Peyer's patch (tissue), 4 donors: ENCODE measurements at places on chromosomes 4 and X.

GRCh38 chr4:169996379-169997240 is 29.6 kb downstream of the MFAP3L start:
- DNase-seq: no peak

- no peak for DNase-seq
These were observed 23.1 kb downstream of the SEL1L3 start for GRCh38 chr4:25839687-25840086.

DNA sequence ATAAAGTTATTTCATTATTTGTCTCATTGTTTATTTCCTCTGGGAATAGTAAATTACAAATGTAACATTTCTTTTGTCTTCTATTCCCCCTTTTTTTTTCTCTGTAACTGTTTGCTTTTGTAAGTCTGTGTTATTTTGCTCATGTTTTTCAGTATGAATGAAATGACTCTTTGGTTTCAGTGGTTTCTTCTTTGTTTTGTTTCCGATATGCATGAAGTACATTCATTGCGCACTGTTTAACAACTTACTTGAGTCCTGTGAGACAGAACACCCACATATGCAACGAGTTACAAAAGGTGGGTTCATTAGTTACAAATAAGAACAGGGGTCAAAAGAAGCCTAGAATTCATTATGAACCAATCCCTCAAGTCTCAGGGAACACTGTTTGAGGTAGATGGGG is 175.0 kb upstream of the UGT8 start:
- no peak for DNase-seq

DNA sequence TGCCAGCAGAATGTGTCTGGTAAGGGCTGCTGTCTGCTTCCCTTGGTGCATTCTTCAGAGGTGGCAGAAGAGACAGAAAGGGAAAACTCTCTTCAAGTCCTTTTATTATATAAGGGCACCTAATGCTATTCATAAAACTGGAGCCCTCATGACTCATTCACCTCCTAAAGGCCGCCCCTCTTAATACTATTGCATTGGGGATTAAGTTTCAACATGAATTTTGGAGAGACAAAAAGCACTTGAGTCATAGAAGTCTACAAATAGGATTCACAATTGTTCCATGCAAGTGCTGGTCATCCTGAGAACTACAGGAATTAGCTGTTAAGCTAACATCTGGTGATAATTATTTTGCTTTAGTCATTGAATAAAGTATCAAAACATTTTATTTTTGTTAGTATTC is 349.5 kb downstream of the HS3ST1 start:
- DNase-seq: no peak

GRCh38 chr4:112775801-112776200 is 138.9 kb downstream of the LARP7 start:
- no peak for DNase-seq

- DNase-seq: no peak
These were observed 1.7 kb downstream of the HNRNPDL start for GRCh38 chr4:82428526-82428968.

- no peak for DNase-seq
These were observed 63.2 kb downstream of the BANK1 start for GRCh38 chr4:101853691-101854090.

GRCh38 chr4:158316264-158316663 is 106.0 kb downstream of the TMEM144 start:
- DNase-seq: no peak

- peak; percentile 62 for DNase-seq
These were observed at the start of gene NKX6-1 for GRCh38 chr4:84498935-84499623. NKX6-1 (minus strand) TSS chr4:84499292; CDS start chr4:84498228, 1,064 bp downstream.

DNA sequence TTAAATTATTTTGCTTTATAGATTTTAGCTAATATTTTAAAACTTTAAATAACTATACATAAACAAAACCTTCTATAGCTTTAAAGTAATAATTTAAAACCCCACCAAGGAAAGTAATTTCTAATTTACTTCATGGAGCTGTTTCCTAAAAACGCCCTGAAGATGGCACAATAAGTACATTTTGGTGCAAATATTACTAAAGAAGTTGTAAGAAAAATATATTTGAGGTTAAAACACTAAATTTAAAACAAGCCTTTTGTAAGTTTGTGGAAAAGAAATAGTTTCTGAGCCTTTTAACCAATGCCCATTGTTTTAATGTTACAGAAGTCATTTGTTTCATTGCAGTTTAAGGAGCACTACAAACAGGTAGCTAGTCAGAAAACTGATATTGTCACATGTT is 137.4 kb upstream of the AGA start:
- DNase-seq: no peak

DNA sequence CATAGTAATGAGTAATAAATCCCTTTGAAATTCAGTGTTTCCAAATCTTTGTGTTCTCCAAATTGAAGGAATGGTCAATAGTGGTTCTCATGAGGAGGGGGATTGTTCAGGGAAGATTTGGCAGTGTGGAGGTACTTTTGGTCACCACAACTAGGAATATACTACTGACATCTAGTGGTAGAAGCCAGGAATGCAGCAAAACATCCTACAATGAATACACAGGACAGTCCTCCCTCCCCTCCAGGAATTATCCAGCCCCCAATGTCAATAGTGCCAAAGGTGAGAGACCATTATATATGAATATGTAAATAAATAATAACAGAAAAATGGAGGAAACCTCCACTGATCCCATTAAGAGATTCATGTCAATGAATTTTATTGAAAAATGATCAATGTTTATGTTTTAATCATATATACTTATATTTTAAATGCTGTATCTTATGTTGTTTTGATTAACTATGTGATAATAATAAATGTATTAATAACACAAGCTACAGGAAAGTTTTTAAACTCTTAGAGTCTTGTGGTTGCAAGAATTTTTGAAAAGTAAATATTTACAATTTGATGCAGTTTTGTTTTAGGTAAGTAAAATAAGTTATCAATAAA is 14.4 kb upstream of the FAM9A start:
- DNase-seq: no peak

DNA sequence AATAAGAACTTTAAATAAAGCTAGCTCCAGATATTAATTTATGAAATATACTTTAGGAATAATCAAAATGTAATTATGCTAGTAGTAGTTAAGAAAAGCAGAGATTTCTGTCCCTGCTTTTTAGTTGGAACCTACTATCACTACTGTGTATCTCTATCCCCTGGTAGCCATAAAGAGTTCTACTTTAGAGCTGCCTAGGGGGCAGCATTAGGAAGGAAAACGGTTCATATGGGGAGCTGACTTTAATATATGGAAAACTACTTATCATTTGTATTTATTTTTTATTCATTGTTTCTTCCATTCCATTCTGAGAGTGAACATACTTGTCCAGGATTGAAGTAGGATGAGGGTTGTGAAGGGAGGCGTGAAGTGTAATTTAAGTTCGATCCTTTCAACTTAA is 40.9 kb downstream of the CPEB2 start:
- DNase-seq: no peak

DNA sequence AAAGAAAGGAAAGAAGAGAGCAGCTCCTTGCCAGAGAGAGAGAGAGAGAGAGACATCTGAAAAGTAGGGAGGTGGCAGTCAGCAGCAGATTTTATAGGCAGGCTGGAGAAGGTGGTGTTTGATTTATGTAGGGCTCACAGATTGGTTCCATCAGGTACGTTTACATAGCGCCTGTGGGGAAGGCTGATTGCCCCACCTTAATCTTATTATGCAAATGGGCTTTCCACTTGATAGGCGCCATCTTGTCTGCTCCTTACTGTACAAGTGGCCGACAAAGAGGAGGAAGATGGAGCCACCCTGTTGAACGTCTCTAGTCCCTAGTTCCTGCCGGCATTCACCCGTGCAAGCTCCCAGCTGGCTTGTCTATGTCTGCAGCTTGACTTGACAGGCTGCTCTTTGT is 49.1 kb upstream of the DHRSX start:
- DNase-seq: no peak

- DNase-seq: no peak
These were observed 654.6 kb upstream of the GALNT7 start for GRCh38 chr4:172514011-172514410.

- DNase-seq: no peak
These were observed 654.1 kb downstream of the STIM2 start for GRCh38 chr4:27514711-27515110.

DNA sequence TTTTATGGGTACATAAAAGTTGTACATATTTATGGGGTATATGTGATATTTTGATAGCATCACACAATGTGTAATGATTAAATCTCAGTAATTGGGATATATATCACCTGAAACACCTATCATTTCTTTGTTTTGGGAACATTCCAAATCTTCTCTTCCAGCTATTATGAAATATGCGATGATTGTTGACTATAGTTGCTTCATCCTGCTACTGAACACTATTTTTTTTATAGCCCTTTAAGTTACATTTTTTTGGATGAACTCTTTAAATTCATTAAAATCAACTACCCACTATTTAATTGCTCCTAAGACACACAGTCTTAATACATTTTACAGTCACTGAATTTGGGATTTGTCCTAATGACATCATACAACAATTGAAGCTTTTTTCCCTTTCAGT is 212.9 kb downstream of the BMPR1B start:
- DNase-seq: no peak

GRCh38 chr4:4585012-4585670 is 43.3 kb upstream of the STX18 start:
- DNase-seq: no peak

GRCh38 chr4:52956691-52957090 is 94.6 kb downstream of the RASL11B start:
- no peak for DNase-seq

DNA sequence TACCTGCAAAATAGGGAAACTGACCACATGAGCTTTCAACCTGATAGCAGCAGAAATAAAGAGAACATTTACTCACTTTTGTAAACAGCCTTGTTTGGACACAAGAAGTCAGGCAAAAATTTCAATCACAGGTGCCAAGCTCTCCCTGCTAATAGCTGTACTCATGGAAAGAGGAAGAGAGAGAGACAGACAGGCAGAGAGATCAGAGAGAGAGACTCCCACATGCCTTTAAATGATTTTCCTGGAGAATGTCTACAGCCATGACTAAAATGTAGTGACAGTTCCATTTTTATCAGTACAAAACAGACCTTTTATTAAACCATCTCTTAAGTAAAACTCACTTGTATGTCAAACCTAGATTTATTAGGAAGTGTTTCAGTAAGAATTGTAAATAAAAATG is 752.9 kb downstream of the TRAM1L1 start:
- no peak for DNase-seq

DNA sequence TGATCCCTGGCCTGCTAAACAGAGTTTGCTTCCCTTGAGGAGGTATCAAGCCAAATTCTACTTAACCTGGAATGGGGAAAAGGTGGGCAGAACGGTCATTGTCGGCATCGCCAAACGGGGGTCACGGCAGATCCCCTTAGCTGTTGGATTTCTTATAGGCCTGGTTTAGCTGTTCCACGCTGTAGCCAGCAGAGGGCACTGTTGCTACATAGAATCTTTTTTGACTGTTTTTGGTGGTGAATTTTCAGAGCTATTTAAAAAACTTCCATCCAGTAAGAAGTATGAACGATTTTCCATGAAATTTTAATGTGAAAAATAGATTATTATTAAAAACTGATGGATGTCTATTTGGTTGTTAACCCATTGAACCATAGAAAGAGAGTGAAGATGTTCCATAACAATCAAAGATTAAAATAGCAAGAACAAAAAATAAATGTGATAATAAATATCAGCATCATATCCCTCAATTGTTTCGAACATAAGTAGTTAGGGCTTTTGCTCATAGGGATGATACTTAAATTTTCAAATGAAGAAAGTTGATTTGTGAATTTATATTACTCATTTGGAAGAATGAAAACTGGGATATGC is 56.6 kb downstream of the LINC00632 start:
- peak; percentile 70 for DNase-seq

DNA sequence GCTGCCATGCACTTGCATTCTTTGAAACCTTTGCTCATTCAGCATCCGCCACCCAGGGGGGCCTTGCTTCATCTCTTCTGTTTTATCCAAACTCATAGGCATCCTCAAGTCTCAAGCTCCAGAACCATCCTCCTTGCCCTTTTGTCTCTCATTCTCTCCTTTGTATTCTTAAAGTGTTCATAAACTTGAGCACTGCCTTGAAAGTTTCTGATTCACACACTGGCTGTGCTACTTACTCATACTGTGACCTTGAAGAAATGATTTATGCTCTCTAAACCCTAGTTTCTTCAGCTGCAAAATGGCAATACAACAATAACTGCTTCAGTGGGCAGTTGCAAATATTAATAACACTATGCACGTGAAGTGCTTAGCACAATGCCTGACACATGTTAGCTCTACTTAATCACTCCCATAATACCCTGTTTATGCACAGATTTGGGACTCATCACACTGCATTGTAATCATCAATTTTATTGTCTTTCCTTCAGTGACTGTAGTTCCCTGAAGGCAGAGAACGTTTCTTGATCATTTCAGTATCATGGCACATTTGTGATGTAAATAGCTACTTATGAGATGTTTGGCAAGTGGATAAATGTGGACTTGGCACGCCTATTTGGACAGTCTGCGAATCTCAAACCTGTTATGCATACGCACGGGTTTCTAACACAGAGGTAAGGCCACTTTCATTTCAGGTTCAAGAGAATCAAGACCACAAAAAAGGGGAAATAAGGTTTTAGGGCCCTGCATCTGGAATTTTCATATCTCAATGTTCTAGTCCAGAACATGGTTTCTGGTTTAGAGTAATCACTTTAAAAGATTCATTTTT is 291.0 kb downstream of the LDB2 start:
- no peak for DNase-seq

DNA sequence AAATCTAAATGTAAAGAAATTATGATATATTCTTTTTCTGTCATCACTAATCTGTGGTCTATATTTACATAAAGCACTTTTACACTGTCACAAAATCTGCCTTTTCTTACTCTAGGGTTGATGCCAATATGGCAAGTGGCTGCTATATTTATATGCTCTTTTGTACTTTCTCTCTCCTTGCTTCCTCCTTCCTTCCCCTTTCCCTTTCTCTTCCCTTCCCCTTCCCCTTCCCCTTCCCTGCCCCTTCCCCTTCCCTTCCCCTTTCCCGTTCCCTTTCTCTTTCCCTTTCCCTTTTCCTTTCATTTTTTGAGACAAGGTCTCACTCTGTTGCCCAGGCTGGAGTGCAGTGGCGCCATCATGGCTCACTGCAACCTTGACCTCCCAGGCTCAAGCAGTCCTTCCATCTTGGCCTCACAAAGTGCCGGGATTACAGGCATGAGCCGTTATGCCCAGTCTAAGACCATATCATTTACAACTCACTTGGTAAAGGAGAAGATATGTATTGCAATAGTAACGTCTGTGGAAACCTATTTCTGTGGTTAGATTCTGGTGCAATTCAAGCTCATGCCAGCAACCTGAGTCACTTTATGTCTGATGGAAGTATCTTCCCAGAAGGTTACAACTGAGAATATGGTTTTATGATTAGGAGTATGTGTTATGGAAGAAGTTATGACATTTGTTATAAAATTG is 13.9 kb upstream of the PLAC8 start:
- no peak for DNase-seq

DNA sequence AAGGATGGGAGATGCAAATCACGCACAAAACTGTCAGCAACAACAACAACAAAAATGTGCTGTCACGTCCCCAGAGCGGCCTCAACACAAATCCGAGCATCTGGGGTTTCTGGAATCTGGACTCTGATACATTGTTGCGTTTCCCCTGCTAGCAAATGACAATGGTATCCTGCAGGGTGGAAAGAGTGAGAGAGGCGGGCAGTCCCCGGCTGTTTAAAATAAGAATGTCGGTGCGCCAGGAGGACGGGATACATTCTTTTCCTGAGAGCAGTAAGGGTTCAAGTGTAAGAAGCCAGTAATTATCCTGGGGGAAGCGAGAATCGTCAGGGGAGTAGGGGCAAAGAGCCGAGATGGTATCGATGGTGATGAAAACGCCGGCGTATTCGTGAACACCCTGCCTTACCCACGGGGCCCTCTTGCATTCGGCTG is 310.2 kb downstream of the ASMT start:
- no peak for DNase-seq

- no peak for DNase-seq
These were observed 6.6 kb downstream of the SMS start for GRCh38 chrX:21946925-21947641.

- DNase-seq: no peak
These were observed 5.7 kb downstream of the TCEANC start for GRCh38 chrX:13658602-13659001.
